Right renal pelvis (tissue), 4 donors: ENCODE measurements at places on chromosomes 2 and 18. TPM values are rescaled to one million over a fixed set of nuclear protein-coding genes. Genes with fewer than 3 reads are reported as not detected.

DNA sequence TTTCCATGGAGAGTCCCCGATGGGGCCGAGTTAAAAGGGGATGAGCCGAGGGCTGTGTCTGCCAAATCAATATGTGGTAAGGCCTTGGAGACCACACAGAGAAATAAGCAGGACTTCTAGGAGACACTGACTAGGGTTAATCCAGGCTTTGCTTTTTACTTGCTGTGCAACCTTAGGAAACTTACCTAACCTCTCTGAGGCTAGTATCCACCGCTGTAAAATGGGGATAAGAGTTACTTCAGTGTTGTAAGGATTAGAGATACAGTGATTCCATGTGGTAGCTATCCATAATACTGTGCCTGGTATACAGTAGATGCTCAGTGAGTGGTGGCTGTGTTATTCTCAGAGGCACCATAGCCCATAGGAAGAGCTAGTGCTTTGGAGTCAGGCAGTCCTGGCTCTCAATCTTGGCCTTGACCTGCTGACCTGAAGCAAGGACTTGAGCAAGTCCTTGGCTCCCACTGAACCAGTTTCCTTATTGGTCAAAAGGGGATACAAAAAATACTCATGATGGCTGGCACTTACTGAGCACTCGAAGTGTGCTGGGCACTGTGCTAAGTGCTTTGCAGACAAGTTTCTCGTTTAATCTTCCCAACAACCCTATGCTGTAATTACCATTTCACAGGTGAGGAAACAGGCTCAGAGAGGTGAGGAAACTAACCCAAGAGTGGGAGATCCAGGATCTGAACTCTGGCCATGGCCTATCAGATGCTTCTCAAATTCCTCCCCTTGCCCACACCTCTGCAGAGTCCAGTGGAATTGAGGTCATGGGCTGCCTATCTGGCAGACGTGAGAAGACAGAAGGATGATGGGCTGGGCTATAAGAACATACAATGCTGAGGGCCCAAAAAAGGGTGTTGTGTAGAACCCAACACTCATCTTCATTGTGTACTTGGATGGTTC is 12.0 kb upstream of the DES start:
- DNase-seq: no peak

DNA sequence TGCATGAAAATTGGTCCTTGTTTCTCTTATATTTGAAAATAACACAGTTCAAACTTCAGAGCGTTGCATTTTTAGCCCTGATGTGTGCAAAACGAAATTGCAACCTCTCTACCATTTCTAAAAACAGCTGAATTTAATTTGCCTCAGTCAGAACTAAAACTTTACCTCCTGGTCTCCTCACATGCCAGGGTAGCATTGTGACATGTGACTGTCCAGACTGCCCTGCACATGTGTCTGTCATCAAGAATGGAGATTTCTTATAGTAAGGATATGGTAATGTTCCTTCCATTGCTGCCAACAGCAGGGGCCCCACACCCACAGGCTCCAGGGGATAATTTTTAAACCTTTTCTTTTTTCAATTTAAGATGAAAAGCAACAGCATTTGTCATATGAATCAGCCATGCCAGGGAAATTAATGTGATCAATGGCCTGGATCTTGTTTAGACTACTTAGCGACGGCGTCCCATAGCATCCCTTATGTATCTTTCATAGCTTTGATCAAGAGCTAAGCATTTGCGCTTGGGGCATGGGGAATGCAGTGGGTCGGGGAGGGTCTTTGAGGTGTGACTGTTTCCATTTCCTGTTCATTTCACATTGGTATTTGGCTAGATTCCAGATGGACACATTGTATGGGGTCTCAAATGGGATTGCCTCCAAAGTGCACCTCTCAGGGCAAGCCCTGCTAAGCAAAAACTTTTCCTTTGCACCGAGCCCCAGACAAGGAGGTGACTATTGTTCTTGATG is 92.4 kb upstream of the RASGRP3 start:
- DNase-seq: no peak

- no peak for DNase-seq
Observed at GRCh38 chr18:59954755-59955156, 55.0 kb downstream of the PMAIP1 start.

The LHCGR gene
- polyA plus RNA-seq: 0.29 TPM

The ARMC9 gene
- polyA plus RNA-seq: 25.3 TPM

The TMEM169 gene
- 16.7 TPM for polyA plus RNA-seq

- no peak for DNase-seq
Observed at GRCh38 chr2:240846873-240847595, 21.6 kb upstream of the AGXT start.

The EFR3B gene
- 5.9 TPM for polyA plus RNA-seq

- DNase-seq: no peak
Observed at GRCh38 chr2:241069821-241070281, 32.2 kb downstream of the MTERF4 start.

GRCh38 chr2:180314086-180314485 is 307.0 kb upstream of the CWC22 start:
- no peak for DNase-seq

The GALR1 gene
- 0.06 TPM for polyA plus RNA-seq

DNA sequence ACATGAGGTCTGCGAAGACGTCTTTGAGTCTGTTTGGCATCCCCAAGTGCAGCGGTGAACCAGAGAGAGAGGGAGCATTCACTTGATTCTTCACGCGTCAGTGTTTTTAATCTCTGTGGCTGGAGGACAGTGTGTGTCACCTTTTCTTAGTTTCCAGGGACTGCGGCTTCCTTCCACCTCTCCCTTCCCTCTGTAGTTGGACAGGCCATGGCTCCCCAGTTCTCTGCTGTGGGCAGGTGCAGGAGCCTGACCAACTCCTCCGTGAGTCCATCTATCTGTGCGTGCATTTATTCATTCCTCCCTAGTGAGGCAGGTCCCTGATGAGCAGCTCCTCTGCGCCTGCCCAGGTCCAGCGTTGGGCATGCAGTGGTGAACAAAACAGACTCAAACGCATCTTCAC is 42.9 kb downstream of the AGAP1 start:
- DNase-seq: no peak
